ENCODE measurements at places on chromosomes 11 and 22. TPM values are rescaled to one million over a fixed set of nuclear protein-coding genes. Genes with fewer than 3 reads are reported as not detected.

GRCh38 chr11:1573077-1573902, 1.2 kb upstream of the DUSP8 start:
- DNase-seq: no peak

TRPM5 gene
- not detected for total RNA-seq

YAP1 gene
- 18.2 TPM for total RNA-seq

ZP1 gene
- total RNA-seq: not detected

Data from left lobe of liver (tissue), 2 donors.